Stimulated activated CD4-positive, alpha-beta T cell treated with anti-CD3 and anti-CD28 coated beads, Interleukin-1b, Interleukin-23, amount 100 ng/mL, for 4 hours (primary cell): ENCODE measurements at places on chromosomes 6 and 20.
A peak's percentile ranks its signal among the peaks of the same experiment; 100 is the strongest.

- peak; percentile 76 for DNase-seq
Observed at GRCh38 chr6:27157459-27158315, 89.8 kb upstream of the PRSS16 start.

GRCh38 chr6:82145926-82146452 lies 101.6 kb downstream of the IBTK start:
- no peak for DNase-seq

DNA sequence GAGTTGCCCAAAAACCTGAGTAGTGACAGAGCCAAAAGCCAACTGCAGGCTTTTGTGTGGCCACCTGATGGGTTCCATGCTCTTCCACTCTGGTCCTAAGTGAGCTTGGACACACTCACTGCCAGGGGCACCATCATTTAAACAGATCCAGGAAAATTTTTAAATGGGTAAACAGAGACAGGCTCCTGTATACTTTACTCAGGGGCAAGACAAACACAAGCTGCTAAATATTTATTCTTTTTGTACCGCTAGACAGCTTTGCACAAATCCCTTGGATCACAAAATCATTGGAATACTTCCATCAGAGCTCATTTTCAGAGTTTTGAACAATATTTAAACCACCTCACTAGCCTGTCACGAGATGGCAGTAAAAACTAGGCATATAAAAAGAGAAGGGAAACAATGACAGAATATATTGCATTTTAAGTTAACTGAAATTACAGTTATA lies 31.4 kb downstream of the GCLC start:
- no peak for DNase-seq

DNA sequence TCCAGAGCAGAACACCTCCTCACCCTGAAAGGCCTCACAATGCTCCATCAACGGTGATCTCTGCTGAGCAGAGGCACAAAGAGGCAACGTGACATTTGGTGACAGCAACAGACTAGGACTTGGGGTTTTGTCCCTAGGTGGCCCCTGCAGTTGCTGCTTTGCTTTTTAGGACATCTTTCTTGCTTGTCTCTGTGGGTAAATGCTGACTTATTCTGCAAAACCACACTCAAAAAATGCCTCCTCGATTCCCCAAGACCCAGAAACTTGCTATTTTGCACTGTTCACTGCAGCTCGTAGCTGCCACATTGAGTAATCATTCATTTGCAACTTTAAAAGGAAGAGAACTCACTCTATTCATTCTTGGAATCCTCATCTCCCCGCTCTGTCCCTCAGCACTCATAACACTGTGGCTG lies 209.9 kb downstream of the LY86 start:
- no peak for DNase-seq

DNA sequence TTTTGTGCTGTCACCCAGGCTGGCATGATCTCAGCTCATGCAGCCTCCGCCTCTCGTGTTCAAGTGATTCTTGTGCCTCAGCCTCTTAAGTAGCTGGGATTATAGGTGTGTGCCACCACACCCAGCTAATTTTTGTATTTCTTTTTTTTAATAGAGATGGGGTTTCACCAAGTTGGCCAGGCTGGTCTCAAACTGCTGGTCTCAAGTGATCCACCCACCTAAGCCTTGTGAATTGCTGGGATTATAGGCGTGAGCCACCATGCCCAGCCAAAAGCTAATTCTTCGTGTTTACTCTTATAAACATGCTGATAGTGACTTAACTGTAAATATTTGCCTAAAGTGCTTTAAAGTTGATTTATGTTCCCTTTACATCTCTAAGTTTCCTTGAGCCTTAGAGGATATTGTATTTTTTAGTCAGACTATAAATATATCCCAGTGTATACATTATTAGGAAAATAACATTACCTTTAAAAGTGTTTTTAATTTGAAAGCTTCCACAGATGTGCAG lies 91.7 kb downstream of the COL21A1 start:
- no peak for DNase-seq

DNA sequence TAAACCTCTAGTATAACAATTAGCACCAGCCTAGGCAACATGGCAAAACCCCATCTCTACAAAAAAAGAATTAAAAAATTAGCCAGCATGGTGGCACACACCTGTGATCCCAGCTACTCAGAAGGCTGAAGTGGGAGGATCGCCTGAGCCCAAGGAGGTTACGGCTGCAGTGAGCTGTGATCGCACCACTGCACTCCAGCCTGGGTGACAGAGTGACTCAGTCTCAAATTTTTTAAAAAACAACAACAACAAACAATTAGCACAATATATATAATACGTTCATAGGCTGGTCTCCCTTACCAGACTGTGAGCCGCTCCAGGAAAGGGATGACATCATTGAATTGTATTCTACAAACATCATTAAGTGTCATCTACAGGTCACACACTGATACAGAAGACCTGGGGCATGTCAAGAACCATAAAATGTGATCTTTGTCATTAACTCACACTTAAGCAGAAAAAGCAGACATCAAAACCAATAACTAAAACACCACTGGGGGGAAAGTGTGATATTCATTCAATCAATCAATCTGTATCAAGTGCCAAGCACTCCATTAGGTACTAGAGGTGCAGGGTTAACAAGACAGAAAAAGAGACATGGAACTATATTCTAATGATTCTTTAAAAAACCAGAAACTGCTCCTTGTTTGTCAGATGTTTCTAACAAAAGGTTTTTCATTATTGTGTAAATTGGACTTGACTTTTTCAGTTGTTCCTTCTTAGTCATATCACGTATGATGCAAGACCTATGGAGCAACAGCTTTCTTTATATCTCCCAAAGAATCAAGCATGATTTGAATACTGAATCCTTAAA lies 17.8 kb downstream of the MAP3K5 start:
- DNase-seq, result no peak

GRCh38 chr20:44231193-44231592 lies 15.9 kb upstream of the GDAP1L1 start:
- no peak for DNase-seq

DNA sequence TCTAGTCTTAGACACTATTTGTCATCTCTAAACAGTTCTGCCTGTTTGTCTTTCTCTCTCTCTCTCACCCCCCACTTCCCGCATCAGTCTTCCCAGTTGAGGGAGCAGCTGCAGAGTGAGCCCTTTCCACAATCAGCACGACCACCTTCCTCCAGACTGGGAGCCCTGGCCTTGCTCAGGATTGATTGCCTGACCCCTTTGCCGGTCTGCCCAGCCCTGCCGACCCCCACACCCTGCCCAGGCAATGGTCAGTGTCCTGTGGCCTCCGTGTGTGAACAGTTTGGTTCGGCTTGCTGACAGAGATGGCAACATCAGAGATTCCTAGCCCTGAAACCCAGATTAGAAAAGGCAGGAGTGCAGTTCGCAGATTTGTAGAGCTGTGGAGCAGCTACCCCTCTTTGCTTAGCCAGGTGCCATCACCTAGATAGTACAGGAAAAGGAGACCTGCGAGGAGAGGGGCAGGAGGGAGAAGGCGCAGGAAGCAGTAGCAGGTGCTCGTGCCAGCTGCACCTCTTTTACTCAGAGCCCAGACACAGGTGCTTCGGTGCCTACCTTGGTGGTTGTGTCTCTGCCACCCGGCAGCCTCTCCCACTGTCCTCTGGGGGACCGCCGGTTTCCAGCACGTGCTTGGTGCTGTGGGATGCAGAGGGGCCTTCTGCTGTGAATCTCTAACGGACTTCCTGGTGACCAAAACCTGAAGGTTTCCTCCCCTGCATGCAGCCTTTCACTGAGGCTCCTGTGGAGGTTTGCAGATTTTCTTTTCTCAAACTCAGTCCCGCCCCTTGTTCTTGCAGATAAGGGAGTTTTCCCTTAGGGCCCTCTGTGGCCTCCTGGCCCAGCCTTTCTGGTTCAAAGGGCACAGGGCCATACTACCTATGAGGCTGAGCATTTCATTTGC lies 92.4 kb downstream of the SCML4 start:
- no peak for DNase-seq

DNA sequence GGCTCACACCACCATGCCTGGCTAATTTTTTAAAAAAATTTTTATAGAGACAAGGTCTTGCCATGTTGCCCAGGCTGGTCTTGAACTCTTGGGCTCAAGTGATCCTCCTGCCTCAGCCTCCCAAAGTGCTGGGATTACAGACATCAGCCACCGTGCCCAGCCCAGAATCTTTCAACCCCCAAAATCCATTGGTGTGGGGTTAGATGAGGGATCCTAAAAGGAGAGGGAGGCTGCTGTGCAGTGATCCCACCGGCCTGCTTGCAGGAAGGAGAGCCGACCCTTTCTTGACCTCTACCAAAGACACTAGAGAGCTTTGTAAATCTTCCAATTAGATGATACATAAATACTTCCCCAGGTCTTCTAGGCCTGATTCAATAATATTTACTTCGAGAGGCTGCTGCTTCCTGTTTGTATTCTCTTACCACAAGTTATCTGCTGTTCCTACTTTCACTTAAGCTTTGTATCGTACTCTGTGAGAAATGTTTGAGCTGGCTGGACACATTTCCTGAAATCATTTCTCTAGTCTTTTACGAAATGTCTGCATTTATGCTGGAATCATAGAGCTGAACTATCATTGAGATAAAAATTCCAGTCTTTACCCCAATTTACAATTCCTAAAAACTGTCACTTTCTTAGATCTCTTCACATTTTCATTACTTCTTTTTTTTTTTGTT lies 49.3 kb upstream of the IER3 start:
- DNase-seq, result no peak

DNA sequence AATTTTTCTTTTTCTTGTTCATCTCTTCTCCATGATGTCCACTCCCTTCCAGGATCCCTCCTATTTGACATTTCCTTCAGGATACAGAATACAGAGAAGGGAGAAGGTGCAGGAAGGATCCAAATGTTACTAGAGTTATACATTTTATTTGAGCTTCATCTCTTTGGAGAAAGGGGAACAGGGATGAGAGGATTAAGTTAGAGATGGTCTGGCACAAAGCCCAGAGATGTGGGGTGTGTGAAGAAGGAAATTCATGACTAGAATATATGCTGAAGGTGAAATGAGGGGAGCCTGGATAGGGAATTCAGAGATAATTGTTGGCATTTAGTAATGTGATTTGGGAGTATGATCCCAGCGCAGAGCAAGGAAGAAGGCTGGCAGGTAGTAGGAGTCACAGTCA lies 22.5 kb upstream of the SRPK1 start:
- DNase-seq, result no peak
